ENCODE measurements at places on chromosomes 1 and 21. TPM values are rescaled to one million over a fixed set of nuclear protein-coding genes. Genes with fewer than 3 reads are reported as not detected.

GRCh38 chr1:154206196-154206595, at the start of gene CFAP141:
TSS of gene CFAP141 (minus strand) at chr1:154206333. CDS start at chr1:154206307, 26 bp downstream.
- no peaks in the 10 kb centered on the region for H3K4me1 ChIP-seq
- H3K27ac ChIP-seq, result peak within 1 kb of the TSS; percentile 68
- no peaks in the 10 kb centered on the region for H3K27me3 ChIP-seq
- peaks cover 45% of the 10 kb centered on the region for H3K36me3 ChIP-seq
- no peak within 1 kb of the TSS for H3K4me3 ChIP-seq
- no peak for DNase-seq

DNA sequence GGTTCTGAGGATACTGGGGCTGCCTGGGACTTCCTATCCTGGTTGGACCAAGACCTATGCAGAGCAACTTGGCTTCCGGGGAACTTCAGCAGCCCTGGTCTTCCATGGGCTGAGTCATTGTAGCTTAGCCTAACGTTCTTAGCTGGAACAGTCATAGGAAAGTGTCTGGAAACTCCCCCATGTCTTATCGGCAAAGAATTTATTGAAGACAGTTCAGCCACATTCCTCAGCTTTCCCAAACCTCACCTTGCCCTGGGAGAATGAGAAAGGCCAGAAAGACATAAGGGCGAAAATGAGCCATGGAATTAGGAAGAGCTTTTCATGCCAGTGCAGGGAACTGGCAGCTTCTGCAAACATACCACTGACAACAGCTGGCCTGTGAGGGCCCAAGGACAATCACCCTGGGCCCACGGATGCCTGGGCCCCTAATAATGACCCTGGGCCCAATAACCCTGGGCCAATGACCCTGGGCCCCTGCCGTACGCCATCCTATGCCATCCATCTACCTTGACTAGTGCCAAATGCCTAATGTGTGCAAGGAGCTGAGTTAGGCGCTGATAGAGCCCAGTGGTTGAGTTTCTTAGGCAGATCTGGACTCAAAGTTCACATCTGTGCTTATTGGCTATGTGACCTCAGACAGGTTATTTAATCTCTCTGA, 114.4 kb upstream of the GADD45A start:
- no peaks in the 10 kb centered on the region for H3K36me3 ChIP-seq
- H3K4me3 ChIP-seq, result no peak overlapping the region
- no peak for DNase-seq

- no peak overlapping the region for H3K27ac ChIP-seq
- H3K4me3 ChIP-seq, result no peak overlapping the region
- no peaks in the 10 kb centered on the region for H3K36me3 ChIP-seq
- no peak for DNase-seq
- H3K27me3 ChIP-seq, result no peaks in the 10 kb centered on the region
These were observed 174.0 kb upstream of the ATP1B1 start for GRCh38 chr1:168932539-168932938.

- no peaks in the 10 kb centered on the region for H3K36me3 ChIP-seq
- no peak overlapping the region for H3K27ac ChIP-seq
- no peak for DNase-seq
- H3K27me3 ChIP-seq, result no peaks in the 10 kb centered on the region
- no peak overlapping the region for H3K4me3 ChIP-seq
- H3K4me1 ChIP-seq, result no peaks in the 10 kb centered on the region
These were observed 5.9 kb downstream of the TNR start for GRCh38 chr1:175737451-175737850.

- no peaks in the 10 kb centered on the region for H3K27me3 ChIP-seq
- DNase-seq, result peak; percentile 51
- H3K27ac ChIP-seq, result no peak overlapping the region
These were observed 7.4 kb upstream of the MIXL1 start for GRCh38 chr1:226216056-226216455.

GRCh38 chr1:7873801-7874795, 21.2 kb upstream of the UTS2 start:
- H3K27ac ChIP-seq, result no peak overlapping the region
- no peaks in the 10 kb centered on the region for H3K27me3 ChIP-seq
- no peaks in the 10 kb centered on the region for H3K36me3 ChIP-seq
- DNase-seq, result no peak
- H3K4me3 ChIP-seq, result no peak overlapping the region

SLC2A5 gene
- not detected for total RNA-seq

KCNT2 gene
- 12.6 TPM for total RNA-seq

KRTAP19-1 gene
- total RNA-seq, result not detected

DNA sequence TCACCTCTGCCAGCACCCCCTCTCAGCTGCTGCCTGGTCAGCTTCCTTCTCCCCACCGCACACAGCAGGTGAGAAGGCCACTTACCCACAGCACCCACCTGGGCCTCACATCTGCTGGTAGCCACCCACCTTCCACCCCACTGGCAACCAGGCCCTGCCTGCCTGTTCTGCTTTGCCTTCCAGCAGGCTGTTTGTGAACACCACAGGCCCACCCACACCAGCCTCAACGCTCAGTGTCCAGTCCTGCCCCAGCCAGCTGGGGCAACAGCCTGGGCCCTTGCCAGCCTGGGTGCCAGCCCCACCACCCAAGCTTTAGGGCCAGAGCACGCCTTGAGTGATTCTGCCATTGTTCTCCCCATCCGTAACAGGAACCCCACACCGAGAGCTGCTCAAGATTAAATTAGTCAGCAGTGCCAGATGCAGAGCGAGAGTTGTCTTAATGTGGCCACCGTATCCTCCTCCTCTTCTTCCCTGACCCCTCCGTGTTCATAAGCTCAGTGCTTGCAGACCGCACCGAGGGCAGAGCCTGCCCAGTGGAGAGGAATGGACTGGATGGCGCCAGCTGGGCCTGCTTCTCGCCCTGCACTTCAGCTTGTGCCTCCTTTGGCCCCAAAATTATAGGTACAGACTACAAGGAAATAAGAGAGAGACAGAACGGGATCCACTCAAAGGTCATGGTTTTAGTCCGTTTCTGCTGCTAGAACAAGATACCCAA, 120.3 kb upstream of the COL6A1 start:
- peak; percentile 29 for DNase-seq
- no peaks in the 10 kb centered on the region for H3K36me3 ChIP-seq
- H3K4me1 ChIP-seq, result no peaks in the 10 kb centered on the region
- no peaks in the 10 kb centered on the region for H3K27me3 ChIP-seq

- H3K27me3 ChIP-seq, result no peaks in the 10 kb centered on the region
- H3K36me3 ChIP-seq, result no peaks in the 10 kb centered on the region
- no peak for DNase-seq
- H3K4me3 ChIP-seq, result no peak within 1 kb of the TSS
- no peaks in the 10 kb centered on the region for H3K4me1 ChIP-seq
These were observed at the start of gene KRTAP12-4 for GRCh38 chr21:44654576-44655175. TSS of gene KRTAP12-4 (minus strand) at chr21:44654659. CDS start at chr21:44654614, 45 bp downstream.

DNA sequence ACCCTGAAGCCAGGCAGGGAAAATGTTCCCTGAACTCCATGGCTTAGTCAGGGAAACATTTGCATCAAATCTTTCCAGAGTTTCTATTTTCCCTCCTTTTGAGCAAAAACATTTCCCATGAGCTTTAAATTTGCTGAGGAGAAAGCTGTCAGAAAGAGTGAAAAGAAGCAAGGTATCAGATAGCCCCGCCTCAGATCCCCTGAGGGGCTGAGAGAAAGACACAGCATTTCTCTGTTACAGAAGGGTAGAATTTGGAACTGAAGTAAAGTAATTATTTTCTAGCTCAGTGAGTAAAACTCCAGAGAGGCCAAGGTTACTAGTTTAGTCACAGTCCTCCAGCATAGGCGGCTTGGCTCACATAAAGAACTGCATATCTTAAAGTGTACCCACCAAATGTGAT, 10.6 kb downstream of the FMO1 start:
- no peak for DNase-seq
- peaks cover 17% of the 10 kb centered on the region for H3K4me1 ChIP-seq
- H3K27me3 ChIP-seq, result no peaks in the 10 kb centered on the region
- H3K4me3 ChIP-seq, result no peak overlapping the region

DNA sequence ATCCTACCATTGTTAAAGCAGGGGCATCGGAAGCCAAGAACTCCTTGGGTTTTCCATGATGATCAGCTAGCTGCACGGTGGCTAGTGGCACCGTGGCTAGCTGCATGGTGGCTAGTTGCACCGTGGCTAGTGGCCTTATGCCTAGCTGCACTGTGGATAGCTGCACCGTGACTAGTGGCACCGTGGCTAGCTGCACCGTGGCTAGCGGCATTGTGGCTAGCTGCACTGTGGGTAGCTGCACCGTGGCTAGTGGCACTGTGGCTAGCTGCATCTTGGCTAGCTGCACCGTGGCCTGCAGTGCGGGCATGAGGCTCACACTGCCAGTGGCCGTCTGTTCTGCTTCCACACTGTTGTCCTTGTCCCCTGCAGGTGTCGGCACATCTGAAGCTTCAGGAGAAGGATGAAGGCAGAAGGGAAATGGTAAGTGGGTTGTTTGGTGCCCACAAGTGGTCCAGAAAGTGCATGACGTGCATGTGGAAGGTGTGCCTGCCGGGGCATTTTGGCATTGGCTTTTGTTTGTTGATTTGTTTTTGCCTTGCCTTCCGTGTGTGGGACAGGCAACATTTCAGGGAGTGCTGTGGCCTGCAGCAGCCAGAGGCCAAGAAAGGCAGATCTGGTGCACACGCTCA, 38.6 kb downstream of the TFF3 start:
- DNase-seq, result no peak
- no peak overlapping the region for H3K4me3 ChIP-seq
- H3K27me3 ChIP-seq, result no peaks in the 10 kb centered on the region
- H3K27ac ChIP-seq, result no peak overlapping the region

GRCh38 chr1:183414365-183414764, 3.8 kb downstream of the NMNAT2 start:
- no peaks in the 10 kb centered on the region for H3K4me1 ChIP-seq
- H3K27ac ChIP-seq, result no peak overlapping the region
- no peak for DNase-seq

DNA sequence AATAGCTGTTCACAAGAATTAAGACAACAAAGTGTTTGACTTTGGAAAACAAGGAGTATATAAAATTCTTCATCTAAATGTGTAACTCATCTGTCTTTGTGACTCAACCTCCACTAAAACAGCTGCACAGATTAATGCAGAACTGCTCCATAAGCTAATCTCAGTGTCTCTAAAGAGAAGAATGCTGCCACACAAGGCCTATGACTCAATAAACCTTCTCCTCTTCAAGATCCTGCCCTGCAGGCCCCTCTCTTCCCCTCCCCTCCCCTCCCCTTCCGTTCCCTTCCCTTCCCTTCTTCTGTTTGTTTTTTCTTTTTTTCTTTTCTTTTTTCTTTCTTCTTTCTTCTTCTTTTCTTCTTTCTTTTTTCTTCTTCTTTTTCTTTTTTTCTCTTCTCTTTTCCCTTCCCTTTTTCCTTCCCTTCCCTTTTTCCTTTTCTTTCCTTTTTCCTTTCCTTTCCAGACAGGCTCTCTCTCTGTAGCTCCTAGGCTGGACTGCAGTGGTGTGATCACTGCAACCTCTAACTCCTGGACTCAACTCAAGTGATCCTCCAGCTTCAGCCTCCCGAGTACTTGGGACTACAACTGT, 1052.8 kb downstream of the BRINP3 start:
- no peak overlapping the region for H3K4me3 ChIP-seq
- no peaks in the 10 kb centered on the region for H3K4me1 ChIP-seq
- no peaks in the 10 kb centered on the region for H3K36me3 ChIP-seq
- DNase-seq, result no peak
- H3K27ac ChIP-seq, result no peak overlapping the region
- H3K27me3 ChIP-seq, result no peaks in the 10 kb centered on the region

DNA sequence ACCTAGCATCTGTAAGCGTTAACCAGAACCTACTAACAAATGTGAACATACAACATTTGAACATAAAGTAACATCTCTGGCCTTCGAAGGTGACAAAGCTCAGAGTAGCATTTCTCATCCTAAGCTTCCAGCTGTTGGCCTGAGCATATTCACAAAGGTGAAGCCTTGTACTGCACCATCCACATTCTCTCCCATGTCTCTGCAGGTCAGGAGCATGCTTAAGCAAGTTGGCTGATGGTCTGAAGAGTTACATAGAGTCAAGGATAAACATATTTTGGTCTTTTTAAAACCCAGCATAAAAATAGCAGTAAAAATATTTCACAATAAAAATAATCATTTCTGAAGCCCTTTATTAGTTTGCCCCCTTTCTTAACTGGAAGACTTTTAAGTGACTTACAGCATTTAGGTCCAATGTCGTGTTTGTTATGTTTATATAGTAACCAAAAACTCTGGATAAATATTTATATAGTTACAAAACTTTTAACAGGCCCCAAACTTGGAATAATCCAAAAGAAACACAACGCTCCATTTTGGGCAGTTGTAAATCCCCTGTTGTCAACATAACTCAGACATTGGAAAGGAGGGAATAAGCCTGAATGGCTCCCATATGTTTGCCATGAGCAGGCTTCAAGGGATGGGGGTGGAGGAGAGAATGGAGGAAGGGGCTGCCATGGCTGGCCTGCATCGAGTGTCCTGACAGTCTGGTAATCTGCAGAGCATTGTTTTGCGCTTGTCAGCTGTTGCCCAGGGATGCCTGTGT, 42.8 kb upstream of the ENAH start:
- no peak for DNase-seq
- no peak overlapping the region for H3K4me3 ChIP-seq
- no peak overlapping the region for H3K27ac ChIP-seq
- H3K27me3 ChIP-seq, result no peaks in the 10 kb centered on the region
- peaks cover 10% of the 10 kb centered on the region for H3K4me1 ChIP-seq

LEPR gene
- 11.1 TPM for total RNA-seq

- H3K4me1 ChIP-seq, result no peaks in the 10 kb centered on the region
- DNase-seq, result no peak
- no peak overlapping the region for H3K4me3 ChIP-seq
- H3K27me3 ChIP-seq, result peaks cover 16% of the 10 kb centered on the region
- H3K36me3 ChIP-seq, result no peaks in the 10 kb centered on the region
These were observed 7.6 kb upstream of the EIF4G3 start for GRCh38 chr1:21184276-21184675.

OR2M7 gene
- not detected for total RNA-seq

WNT2B gene
- total RNA-seq, result 0.40 TPM

- H3K27ac ChIP-seq, result no peak overlapping the region
- no peaks in the 10 kb centered on the region for H3K4me1 ChIP-seq
- H3K36me3 ChIP-seq, result no peaks in the 10 kb centered on the region
These were observed 3.7 kb upstream of the AUNIP start for GRCh38 chr1:25862785-25863485.

DNA sequence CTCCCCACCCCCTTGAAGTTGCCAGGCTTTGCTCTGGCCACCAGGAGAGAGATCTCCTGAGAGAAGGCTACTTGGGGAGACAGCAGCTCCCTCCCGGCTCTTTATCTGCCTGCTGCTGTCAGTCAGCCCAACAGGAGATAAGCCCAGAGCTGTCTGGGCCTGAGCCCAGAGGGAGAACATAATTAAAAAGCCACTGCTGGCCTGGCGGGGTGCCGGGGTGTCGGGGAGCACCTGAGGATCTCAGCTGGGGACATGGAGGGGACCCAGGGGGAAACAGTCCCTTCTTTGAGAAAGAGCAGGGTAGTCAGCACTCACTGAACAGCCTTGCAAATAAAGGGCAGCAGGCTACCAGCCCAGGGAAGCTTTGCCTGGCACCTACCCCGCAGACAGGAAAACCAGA, 17.9 kb downstream of the VWA5B1 start:
- no peak overlapping the region for H3K27ac ChIP-seq
- no peaks in the 10 kb centered on the region for H3K4me1 ChIP-seq
- H3K27me3 ChIP-seq, result peaks cover 11% of the 10 kb centered on the region
- H3K36me3 ChIP-seq, result no peaks in the 10 kb centered on the region

EXO1 gene
- total RNA-seq, result 10.0 TPM
